ENCODE measurements at places on chromosomes 12 and 14. TPM values are rescaled to one million over a fixed set of nuclear protein-coding genes. Genes with fewer than 3 reads are reported as not detected.

PRKD1 gene
- 15.9 TPM for total RNA-seq

WNT5B gene
- 40.3 TPM for total RNA-seq

SDR9C7 gene
- total RNA-seq = not detected

KRT82 gene
- total RNA-seq = not detected

TAS2R8 gene
- total RNA-seq = not detected

CLEC1A gene
- total RNA-seq = not detected

GPATCH2L gene
- 36.2 TPM for total RNA-seq

ZFYVE26 gene
- 22.9 TPM for total RNA-seq
